ENCODE measurements at places on chromosomes 2 and 18.

DNA sequence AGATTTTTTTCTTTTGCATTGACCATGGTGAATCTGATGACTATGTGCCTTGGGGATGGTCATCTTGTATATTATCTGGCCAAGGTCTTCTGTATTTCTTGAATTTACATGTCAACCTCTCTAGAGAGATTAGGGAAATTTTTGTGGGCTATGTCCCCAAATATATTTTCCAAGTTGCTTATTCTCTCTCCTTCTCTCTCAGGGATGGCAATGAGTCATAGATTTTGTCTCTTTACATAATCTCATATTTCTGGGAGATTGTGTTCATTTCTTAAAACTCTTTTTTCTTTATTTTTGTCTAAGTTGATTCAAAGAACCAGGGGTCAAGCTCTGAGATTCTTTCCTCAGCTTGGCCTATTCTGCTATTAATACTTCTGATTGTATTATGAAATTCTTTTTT is 9.9 kb downstream of the GKN2 start:
- no peak for DNase-seq

- no peak for DNase-seq
These were observed 43.3 kb upstream of the ZFP36L2 start for GRCh38 chr2:43269706-43270105.

DNA sequence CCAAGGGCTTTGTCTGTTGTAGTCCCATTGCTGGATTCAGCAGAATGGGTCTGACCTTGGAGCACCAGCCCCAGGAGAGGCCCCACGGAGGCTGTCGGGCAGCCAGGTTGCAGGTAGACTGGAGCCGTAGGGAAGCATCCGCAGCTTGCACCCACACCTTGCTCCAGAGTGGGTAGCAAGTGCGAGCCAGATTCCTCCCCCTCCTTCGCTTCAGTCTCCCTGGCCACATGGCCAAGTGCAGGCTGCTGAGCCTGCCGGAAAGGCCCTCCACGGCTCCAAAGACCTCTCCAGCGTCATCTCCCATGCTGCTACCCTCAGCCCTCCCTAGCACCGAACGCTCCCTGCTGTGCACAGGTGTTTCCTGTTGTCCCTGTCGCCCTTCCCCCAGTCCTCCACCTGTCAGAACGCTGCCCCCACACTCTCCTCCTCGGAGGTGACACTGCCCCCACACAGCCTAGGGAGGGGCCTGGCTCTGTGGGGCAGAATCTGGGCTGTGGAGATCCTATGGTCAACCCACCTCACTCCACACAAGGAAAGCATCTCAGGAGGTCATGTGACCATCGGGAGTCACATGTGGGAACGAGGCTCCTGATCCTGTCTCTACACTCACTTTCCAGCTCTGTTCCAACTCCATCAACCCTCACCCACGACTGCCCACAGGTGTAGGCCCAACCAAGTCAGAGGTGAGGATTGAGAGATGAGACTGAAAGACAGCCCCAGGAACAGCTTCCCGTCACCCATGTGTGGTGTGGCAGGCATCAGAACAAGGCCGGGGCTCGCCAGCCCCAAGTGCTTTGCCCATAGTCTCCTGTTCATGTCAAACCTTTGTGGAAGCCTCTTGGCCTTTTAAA is 8.3 kb downstream of the KCNF1 start:
- no peak for DNase-seq

DNA sequence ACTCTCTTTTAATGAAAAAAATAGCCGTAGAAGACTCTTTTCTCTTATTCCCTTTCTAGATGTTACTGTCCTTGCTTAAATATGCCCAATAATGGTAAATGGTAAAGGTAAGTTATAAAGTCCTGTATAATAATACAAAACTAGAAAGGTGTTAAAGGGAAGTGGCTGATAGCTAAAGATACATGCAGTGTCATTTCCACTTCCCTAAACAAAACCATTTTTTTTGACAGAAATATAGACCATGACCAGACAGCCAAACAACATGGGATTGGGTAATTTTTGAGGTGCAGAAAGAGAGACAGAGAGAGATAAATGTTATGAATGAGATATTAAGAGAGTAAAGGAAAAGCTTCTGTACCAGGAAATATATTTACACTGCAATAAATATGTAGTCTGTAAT is 731.7 kb upstream of the REG3G start:
- DNase-seq, result no peak

DNA sequence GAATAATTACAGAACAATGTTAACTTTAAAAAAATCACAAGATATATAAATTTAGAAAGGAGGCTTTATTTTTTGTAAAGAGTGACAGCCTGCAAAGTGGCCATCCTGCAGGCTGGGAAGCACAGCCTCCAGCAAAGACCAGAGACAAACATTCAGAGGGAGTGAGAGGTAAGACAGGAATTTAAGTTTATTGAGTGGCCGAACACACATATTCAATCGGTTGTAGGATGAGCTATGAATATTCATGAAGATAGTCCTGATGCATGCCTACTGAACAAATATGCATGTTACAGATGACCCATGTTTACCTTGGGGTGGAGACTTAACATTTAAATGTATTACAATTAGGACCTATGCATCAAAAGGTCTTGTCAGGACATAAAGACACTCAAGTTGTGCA is 33.4 kb upstream of the HNRNPA3 start:
- no peak for DNase-seq
